ENCODE measurements at places on chromosomes 2 and 18.

- DNase-seq: no peak
Observed at GRCh38 chr18:8942909-8943545, 159.5 kb upstream of the NDUFV2 start.

DNA sequence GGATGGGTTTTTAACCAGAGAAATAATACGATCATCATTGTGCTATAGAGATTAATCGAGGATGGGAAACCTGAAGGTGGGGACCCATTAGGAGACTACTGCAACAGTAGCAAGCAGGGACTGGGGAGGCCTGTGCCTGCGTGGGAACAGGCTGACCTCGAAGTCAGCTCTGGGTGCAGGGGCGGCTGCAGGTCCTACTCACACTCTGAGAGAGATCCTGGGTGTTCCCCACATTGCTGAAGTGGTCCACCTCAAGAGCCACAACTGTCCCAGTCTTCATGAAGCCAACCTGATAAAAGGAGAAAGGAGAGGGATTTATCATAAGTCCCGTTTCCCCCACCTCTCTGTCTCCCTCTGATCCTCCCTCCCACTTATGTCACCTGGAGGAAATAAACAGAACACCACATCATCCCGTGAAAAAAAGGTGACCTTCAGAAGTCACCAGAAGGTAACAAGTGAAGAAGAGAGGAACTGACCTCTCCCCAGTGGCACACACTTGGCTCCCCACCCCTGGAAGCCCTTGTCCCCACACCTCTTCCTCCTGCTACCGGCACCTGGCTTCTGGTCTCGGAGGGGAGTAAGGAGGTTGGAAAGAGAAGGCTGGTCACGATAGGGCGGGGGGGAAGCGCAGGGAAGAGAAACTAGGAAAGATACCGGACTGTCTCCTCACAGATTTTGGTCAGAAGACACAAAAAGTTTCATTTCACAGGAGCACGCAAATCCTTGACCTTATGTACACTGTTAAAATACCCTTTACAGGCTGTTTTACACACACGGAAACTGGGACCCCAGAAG lies 50.4 kb downstream of the XDH start:
- DNase-seq: no peak

DNA sequence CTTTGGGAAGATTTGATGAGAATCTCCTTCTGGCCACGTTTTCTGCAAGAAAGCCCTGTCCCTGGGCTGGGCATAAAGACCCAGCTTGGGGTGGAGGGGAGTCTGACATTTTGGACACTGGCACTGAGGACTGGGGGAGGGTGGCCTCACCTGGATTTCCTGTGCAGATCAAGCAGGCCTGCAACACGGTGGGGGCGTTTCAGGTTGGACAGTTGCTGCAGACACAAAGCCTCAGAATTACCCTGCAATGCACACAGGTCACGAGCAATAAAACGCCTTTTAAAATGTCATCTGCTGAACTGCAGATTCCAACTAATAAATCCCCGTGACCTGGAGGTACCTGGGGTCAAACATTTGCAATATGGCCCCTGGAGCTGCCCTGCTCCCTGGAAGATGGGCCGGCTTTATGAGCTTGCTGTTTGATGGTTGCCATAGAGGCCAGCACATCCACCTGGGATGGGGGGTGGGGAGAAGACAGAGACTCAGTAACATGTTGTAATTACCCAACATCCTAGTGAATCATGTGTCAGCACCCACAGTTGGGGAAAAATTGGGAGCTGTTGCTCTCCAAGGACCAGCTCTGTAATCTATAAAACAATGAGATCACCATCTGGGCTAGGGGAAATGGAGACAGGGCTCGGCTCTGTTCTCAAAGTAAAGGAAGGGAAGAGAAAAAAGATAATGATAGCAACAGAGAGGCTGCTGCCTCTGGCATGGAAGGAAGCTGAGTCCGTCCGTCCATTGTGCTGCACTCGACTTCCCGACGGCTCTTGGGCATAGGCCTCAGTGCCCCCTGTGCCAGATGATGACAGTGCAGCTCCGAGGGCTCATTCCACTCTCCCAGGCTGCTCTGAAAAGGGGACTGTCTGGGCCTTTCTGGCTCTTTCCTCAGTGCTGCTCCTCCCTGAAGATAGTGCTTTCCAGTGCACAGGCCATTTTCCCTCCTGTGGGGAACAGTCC lies 340.3 kb downstream of the CYRIA start:
- DNase-seq: no peak

- no peak for DNase-seq
Observed at GRCh38 chr2:43003702-43004101, 211.3 kb upstream of the HAAO start.

GRCh38 chr2:85913884-85914881 lies 25.4 kb upstream of the ST3GAL5 start:
- DNase-seq: no peak

- DNase-seq: no peak
Observed at GRCh38 chr2:143787674-143788073, 658.5 kb downstream of the ARHGAP15 start.

DNA sequence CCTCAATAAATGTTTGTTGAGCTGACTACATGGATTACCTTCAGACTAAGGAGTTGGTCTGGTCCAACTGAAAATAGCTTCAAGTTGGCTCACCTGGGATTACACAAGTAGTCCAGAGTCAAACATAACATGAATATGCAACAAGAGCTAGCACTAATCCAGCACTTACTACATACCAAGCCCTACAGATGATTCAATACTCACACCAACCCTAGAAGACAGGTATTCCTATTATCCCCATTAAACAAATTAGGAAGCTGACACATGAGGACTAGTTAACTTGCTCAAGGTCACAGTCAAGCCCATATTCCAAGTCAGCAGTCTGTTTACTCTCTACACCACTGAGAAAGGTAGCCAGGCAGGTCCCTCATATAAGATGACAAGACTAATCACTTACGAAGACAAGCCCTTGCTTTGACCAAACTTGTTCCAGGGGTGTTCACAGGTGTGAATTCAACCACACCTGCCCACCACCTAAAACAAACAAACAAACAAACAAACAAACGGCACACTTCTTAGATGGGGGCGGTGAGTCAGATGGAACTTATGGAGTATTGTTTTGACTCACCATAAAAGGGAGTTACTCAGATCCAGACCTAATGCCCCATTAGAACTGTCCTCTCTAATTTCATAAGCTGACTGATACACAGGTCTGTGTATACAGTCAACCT lies 29.1 kb downstream of the TMEM131 start:
- DNase-seq: no peak

DNA sequence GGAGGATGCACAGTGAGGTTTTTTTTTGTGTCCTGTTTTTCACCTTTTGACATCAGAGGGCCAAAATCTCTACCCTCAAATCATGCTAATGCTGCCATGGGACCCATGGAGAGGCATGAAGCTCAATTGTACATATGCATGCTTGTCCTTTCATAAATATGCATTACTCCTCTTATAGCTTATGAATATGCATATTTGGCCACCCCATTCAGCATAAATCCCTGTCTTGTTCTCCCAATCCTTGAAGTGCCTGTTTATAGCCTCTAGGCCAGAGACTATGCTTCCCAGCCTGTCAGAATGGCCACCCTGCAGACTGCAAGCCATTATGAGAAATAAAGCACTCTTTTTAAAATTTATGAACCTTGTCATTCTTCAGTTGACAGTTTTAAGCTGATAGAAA lies 696.4 kb upstream of the ZNF804A start:
- no peak for DNase-seq

DNA sequence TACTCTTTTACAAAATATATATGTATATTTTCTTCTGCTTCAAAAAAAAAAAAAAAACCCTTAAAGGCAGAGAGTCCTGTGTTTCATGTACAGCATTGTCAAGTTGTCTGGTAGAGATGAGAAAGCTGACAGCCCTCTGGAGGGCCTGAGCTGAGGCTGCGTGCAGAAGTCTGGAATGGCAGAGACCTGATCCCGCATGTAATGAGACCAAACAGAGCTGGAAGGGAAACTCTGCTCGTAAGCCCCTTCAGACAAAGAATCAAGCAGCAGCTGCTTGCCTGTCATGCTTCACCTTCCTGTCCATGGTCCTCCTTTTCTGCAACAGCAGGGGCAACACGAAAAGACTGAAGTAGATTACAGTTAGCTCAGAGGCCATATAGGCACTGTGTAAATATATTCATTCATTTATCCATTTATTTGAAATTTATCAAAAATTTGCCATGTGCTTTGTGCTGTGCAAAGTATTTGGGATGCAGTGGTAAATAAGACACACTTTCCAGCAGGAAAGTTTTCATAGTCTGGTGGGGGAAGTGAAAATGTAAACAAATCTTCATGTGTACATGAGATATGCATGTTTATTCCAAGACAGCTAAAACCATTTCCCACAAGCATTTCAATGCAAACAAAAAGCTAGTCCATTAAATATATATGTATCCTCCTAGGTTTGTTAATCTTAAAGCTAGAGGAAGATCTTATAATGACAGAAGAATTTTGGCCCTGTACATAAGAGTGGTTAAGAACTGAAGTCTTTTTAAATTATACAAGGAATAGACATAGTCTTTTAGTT lies 912.7 kb downstream of the CPS1 start:
- no peak for DNase-seq

- DNase-seq: no peak
Observed at GRCh38 chr18:44474067-44474411, 206.6 kb upstream of the SETBP1 start.

GRCh38 chr18:45355944-45356520 lies 259.2 kb upstream of the SLC14A2 start:
- no peak for DNase-seq

Data from T-helper 2 cell treated with Interferon-gamma antibody and Interleukin-4, amounts not matched to agents 5 μg/mL and 100 μg/mL, for 36 hours (primary cell).